Breast epithelium (tissue), 4 donors: ENCODE measurements at places on chromosomes 5 and 9. TPM values are rescaled to one million over a fixed set of nuclear protein-coding genes. Genes with fewer than 3 reads are reported as not detected.

PCDHB7 gene
- total RNA-seq: 3.4 TPM

- no peak for DNase-seq
Observed at GRCh38 chr5:11903121-11903613, 1.1 kb downstream of the CTNND2 start.

DNA sequence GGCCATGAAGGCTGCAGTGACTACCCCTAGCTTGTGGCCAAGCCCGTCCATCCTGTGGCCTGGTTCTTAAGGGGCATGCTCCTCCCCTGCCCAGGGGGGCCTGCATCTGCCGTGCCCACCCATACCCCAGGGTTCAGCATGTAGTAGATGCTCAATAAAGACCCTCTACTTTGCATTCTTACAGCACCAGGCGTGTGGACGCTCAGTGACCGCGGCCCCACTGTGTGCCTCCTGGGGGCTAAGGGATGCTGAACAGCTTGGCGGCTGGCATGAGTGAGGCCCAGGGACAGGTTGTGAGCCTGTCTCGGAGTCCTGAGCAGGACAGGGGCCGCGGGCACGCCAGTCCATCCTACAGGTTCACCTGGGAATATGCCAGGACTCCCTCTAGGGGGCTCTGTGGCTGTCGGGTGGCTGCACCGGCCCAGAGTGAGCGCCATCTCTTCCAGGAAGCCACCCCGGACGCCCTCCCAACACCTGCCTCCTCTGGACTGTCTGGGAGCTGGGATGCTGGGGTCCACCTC lies 9.1 kb downstream of the NOTCH1 start:
- no peak for DNase-seq

GOLM1 gene
- 45.6 TPM for total RNA-seq

DNA sequence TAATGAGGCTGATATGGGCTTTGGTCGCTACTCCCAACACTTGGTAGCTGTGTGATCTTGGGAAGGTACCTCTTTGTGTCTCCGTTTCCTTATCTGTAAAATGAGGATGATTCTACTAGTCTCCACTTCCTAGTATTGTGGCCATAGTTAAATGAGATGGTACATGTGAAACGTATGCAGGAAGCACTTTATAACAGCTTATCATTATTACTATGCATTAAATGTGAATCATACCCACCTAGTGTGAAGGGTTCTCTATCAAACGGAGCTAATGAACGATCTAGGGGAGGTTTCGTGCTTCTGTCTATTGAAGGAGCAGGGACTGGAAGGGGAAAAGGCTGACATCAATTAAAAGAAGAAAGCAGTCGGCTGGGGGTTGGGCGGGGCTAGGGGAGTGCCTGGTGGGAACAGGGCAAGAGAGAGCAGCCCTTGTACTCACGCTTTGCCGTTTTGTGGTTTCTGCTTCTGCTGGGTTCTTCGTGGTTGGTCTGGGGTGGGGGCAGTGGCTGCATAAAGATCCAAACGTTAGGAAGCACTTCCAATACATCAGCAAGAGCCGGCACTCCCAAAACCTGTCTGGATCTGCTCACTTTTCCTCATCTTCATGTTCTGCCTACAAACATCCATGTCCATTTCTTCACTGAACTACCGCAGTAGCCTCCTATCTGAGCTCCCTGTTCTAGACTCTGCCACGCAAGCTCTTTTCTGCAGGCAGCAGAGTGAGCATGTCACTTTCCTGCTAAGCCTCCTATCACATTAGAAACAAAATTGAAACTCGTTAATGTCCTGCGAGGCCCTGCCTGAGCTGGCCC lies 30.8 kb downstream of the LCP2 start:
- DNase-seq: no peak

SPINK6 gene
- total RNA-seq: not detected

DNA sequence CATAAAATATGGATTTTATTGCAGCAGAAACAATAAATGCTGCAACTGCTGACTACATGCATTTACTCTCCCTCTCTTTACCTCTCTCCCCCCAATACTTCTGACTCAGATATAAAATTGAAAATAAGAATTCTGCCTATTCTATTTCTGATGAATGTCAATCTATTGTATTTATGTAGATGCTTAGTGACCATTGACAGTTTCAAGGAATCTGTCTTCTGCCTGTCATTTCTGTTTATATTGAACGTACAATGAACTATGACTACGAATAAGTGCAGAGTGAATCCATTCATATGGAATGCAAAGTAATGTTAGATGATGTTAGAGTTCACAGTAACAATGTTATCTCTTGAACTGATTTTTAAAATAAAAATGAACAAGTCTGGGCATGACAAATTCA lies 898 bp downstream of the CDH10 start:
- no peak for DNase-seq

DNA sequence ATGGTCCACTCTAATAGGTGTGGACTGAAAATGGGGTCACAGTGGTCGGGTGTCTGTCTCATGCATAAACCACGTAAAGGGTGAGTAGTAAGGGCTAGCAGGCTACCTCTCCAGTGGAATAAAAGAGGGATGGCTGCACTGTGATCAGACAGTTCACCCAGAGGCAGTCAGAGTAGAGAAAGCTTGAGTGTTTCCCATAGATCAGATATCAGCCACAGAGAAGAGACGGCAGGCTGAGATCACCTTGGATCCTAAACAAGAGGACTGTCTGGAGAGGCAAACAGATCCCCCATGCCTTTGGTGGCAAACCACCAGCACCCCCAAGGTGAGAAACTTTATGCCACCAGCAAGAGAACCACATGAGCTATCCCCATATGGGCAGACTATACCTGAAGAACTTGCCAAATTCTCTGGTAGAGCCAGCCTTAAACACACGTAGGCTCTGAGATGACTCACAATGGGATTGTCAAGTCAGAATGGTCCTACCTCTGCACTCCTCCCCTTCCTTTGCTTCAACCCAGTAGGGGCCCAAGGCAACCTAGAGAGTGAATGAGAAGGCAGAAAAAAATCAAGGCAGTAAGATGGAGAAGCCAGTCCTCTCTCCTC lies 205.2 kb upstream of the MAP3K1 start:
- DNase-seq: no peak
